ENCODE measurements at places on chromosomes 2 and 18.

- DNase-seq = no peak
These were observed 470.2 kb downstream of the TXNL1 start for GRCh38 chr18:56168049-56168781.

DNA sequence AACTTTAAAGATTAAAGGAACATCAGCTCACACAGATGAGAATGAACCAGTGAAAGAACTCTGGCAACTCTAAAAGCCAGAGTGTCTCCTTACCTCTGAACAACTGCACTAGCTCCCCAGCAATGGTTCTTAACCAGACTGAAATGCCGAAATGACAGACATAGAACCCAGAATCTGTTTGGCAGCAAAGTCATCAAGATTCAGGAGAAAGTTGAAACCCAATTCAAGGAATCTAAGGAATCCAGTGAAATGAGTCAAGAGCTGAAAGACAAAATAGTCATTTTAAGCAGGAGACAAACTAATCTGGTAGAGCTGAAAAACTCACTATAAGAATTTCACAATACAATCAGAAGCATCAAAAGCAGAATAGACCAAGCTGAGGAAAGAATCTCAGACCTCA is 72.0 kb downstream of the STRADB start:
- DNase-seq = no peak

DNA sequence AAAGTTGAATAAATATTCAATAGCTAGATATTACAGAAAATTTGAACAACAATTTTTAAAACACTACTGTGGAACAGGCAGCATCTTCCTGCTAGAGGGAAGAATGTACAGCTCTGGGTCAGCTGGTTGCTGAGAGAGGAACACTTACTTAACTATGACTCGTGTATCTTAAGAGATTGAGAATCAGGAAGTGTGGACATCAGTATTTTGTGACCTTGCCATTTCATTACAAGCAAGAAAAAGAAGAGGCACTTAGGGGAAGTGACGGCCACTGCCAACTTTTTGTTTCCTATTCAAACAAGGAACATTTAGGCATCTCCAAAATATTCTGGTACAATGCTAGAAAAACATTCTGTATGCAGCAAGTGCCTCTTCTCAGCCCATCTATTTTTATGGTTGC is 45.9 kb downstream of the ITPRID2 start:
- DNase-seq = peak; percentile 17

GRCh38 chr2:182866095-182866460 is 359 bp downstream of the FRZB start:
- DNase-seq = no peak

DNA sequence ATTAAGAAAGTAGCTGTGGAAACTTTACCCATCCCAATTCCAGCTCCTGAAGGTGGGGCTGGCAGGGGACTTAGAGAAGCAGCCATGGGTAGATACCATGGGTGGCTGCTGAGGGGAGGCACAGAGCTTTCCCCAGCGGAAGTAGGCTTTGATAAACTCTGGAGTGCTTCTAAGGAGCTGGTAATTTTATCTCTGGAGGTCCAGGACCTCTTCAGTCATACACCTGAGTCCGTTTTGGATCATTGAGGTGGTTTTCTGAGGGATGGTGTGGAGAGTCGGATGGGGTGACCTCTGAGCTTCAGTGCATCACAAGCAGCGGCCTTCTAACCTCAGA is 36.7 kb upstream of the BMP10 start:
- no peak for DNase-seq

DNA sequence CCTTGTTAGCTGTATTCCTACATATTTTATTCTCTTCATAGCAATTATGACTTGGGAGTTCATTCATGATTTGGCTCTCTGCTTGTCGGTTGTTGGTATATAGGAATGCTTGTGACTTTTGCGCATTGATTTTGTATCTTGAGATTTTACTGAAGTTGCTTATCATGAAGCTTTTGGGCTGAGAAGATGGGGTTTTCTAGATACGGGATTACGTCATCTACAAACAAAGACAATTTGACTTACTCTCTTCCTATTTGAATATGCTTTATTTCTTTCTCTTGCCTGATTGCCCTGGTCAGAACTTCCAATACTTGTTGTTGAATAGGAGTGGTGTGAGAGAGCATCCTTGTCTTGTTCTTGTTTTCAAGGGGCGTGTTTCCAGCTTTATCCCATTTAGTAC is 569.8 kb upstream of the NRXN1 start:
- DNase-seq = no peak

DNA sequence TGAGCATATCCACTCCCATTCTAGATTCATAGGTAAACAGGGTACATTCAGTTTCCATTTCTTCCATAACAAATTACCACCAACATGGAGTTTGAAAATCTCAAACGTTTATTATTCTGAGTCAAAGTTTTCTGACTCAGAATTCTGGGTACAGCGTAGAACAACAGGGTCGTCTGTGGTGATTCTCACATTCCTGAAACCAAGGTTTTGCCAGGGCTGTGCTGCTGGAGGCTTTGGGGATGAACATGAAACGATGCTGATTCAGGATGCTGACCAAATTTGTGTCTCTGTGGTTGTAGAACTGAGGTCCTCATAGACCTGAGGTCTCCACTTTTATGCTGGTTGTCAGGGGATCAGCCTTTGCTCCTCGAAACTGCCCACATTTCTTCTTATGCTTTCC is 255.7 kb downstream of the DSEL start:
- DNase-seq = no peak

DNA sequence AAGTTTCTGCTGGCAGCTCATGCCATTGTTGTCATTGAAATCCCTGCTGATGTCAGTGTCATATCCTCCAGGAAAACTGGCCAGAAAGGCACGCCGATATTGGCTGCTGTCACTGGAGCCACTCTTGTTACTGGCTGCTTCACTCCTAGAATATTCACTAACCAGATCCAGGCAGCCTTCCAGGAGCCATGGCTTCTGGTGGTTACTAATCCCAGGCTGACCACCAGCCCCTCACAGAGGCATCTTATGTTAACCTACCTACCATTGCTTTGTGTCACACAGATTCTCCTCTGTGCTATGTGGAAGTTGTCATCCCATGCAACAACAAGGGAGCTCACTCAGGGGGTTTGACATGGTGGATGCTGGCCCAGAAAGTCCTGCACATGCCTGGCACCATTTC is 27.0 kb upstream of the MTX2 start:
- no peak for DNase-seq

DNA sequence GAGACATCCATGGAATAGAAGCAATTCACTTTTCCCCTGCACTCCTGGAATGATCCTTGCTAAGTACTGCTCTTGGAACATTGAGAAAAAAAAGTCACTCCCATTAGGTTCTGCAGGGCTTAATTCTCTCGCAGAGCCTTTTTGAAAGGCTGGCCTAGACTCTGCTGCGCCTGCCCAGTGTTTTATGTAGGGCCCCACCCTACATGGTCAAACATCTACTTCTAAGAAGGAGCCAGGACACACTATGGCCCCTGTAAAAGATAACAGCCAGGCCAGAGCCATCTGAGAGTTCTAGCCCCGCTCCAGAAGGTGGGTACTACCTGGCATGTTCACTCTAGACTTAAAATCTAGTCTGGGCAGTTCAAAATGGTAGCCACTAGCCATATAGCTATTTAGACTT is 30.6 kb upstream of the NPAS2 start:
- no peak for DNase-seq

GRCh38 chr18:59049721-59050660 is 89.7 kb upstream of the SEC11C start:
- DNase-seq = no peak
